Activated CD4-positive, alpha-beta memory T cell treated with anti-CD3 and anti-CD28 coated beads, Interleukin-2, amount 10 ng/mL, durations not matched to agents 7 days and 5 days (primary cell): ENCODE measurements at places on chromosomes 13 and 19.

DNA sequence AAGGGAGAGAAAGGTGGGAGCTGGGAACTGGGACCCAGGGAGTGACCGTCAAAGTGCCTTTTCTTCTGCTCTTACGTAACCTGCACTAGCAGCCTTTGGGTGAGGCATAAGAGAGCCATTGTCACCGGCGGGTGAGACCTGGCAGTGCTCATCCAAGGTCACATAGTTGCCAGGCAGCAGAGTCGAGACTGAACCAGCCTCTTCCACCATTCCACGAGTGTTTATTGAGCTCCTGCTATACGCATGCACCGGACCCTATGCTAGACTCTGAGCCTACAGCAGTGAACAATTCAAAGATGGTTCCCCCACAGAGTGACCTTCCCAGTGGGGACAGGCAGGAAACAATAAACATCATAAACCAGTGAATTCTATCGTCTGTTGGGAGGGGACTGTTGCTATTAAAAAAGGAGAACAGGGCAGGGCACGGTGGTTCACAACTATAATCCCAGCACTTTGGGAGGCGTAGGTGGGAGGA lies 18.6 kb upstream of the STRN4 start:
- H3K4me3 ChIP-seq: no peak overlapping the region
- H3K36me3 ChIP-seq: no peaks in the 10 kb centered on the region
- H3K27me3 ChIP-seq: no peaks in the 10 kb centered on the region
- no peak for DNase-seq

- peaks cover 3% of the 10 kb centered on the region for H3K36me3 ChIP-seq
- no peak for DNase-seq
- no peaks in the 10 kb centered on the region for H3K4me1 ChIP-seq
- no peak overlapping the region for H3K4me3 ChIP-seq
Observed at GRCh38 chr13:41767801-41768200, 193.1 kb downstream of the VWA8 start.

DNA sequence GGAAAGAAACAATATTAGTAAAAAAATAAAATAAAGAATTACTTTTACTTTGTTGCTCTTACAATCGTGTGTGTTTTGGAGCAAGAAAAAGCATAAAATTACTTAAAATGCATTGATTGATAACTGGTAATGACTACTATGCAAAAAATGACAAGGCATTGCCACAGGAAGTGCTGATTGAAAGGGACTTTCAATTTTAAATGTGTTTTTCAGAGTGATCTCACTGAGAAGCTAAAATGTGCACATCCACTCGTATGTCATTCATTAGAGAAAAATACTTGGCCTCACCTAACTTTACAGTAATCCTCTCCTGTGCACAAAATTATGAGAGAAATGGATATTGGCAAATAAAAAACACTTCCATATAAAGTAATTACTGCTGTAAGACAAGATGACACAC lies 934.9 kb downstream of the SLITRK6 start:
- no peak for DNase-seq
- no peak overlapping the region for H3K4me3 ChIP-seq
- H3K27me3 ChIP-seq: no peaks in the 10 kb centered on the region
- H3K4me1 ChIP-seq: no peaks in the 10 kb centered on the region
- no peaks in the 10 kb centered on the region for H3K36me3 ChIP-seq
- no peak overlapping the region for H3K27ac ChIP-seq

- H3K4me1 ChIP-seq: peaks cover 18% of the 10 kb centered on the region
- no peaks in the 10 kb centered on the region for H3K27me3 ChIP-seq
- H3K36me3 ChIP-seq: peaks cover 47% of the 10 kb centered on the region
- H3K4me3 ChIP-seq: no peak overlapping the region
Observed at GRCh38 chr13:48333976-48334375, 30.4 kb downstream of the RB1 start.

GRCh38 chr13:93037780-93038179 lies 188.8 kb upstream of the GPC6 start:
- no peaks in the 10 kb centered on the region for H3K27me3 ChIP-seq
- H3K27ac ChIP-seq: no peak overlapping the region
- no peaks in the 10 kb centered on the region for H3K36me3 ChIP-seq
- no peak for DNase-seq
- no peak overlapping the region for H3K4me3 ChIP-seq

GRCh38 chr19:20482721-20483120 lies 82.9 kb downstream of the ZNF737 start:
- peak; percentile 18 for DNase-seq
- no peak overlapping the region for H3K4me3 ChIP-seq
- no peaks in the 10 kb centered on the region for H3K27me3 ChIP-seq
- H3K27ac ChIP-seq: no peak overlapping the region

GRCh38 chr19:7000333-7000732 lies 20.9 kb downstream of the MBD3L2B start:
- no peaks in the 10 kb centered on the region for H3K36me3 ChIP-seq
- H3K4me3 ChIP-seq: no peak overlapping the region
- H3K27me3 ChIP-seq: no peaks in the 10 kb centered on the region
- H3K4me1 ChIP-seq: peaks cover 7% of the 10 kb centered on the region
- no peak for DNase-seq

DNA sequence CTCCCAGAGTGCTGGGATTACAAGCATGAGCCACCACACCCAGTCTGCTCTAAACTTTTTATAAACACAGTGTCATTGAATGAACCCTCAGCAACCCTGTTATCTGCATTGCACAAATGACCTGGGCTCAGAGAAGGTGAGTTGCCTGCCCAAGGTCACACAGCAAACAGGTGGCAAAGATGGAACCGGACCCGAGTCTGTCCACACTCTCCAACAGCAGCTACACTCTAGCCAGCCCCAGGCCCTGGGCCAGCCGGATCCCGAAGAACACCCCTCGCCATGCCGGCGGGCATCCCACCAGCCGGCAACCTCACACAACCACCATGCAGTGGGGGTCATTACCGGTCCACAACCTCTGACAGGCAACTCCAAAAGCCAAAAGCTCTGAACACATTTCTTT lies 14.5 kb downstream of the ERCC2 start:
- no peak for DNase-seq
- no peaks in the 10 kb centered on the region for H3K27me3 ChIP-seq
- H3K36me3 ChIP-seq: peaks cover 21% of the 10 kb centered on the region

DNA sequence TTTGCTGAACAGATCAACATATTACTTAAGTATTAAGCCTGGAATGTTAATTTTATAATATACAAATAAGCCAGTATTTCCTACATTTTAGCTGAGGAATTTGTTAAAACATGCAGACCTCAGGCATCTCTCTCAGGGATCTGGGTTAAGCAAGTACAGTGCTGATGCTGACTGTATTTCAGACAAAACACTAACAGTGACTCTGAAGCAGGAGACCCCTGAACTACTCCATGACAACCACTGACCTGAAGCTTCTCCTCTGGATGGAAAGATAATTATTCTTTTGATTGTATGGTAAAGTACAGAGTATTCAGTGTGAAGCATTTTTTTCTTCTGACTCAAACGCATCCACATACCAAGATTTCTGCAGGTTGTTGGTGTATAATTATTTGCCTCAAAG lies 680.8 kb downstream of the LIG4 start:
- H3K27me3 ChIP-seq: no peaks in the 10 kb centered on the region
- no peaks in the 10 kb centered on the region for H3K36me3 ChIP-seq
- no peaks in the 10 kb centered on the region for H3K4me1 ChIP-seq
- H3K4me3 ChIP-seq: no peak overlapping the region
- no peak for DNase-seq

DNA sequence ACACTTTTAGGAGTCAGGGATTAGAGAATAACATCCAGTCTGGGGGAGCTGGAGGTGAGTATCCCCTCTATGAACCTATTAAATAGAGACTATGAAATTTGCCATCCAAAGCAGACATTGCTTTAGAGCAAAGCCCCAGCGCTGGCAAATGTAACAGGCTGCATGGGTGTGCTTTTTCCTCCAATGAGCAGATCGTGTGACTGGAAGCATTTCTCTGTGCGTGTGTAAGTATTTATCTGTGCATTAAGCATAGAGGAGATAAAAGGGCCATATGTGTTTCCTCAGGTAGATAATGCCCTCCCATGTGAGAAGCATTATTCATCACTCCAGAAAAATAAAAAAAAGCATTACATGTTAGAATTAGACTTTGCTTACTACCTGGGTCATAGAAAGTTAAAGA lies 924 bp downstream of the TNFSF13B start:
- no peaks in the 10 kb centered on the region for H3K36me3 ChIP-seq
- H3K27ac ChIP-seq: peak overlapping the region; percentile 82
- peaks cover 36% of the 10 kb centered on the region for H3K4me1 ChIP-seq
- no peaks in the 10 kb centered on the region for H3K27me3 ChIP-seq

DNA sequence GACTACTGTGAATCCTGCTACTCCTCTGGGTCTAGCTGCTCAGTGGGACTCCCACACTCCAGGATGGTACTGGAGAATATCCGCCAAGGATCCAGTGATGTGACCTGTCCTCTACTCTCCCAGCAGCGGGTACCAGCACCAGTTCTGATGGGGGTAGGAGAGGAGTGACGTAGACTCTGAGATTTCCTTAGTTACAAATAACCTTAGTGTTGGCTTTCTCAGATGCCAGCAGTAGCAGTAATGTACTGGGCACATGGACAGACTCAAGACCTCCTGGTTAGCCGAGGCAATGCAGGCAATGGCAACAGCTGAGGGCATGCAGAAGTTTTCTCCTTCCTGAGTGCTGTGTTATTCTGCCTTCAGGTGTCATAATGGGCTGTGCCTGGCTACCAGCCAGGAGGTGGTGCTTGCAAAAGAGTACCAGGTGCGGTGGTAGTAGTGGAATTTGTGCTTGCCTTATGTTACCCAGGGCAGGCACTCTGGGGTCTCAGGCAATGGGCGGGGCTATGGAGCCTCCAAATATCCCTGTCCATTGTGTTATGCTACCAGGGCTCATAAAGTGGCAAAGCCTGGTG lies 105.3 kb upstream of the KLF5 start:
- no peak for DNase-seq
- no peak overlapping the region for H3K27ac ChIP-seq
- H3K4me1 ChIP-seq: no peaks in the 10 kb centered on the region
- peaks cover 17% of the 10 kb centered on the region for H3K36me3 ChIP-seq

DNA sequence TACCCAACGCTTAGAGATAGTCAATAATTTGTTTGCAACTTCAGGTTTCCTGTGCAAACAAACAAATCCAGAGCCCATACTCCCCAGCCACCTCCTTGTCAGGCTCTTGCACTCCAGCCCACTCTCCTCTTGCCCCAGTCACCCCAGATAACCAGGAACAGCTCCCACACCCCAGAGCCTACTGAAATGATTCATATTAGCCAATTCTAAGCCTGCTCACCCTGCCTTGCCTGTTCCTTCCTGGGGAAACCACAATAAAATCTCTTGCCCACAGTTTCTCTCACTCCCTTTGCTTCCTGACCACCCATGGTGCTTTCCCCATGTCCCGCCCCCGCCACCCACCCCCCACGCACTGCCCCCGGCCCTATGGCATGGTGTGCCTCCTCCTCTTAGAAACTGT lies 3.8 kb upstream of the ACTL9 start:
- H3K36me3 ChIP-seq: peaks cover 8% of the 10 kb centered on the region
- peak; percentile 64 for DNase-seq
- H3K4me3 ChIP-seq: peak overlapping the region; percentile 65

- H3K27me3 ChIP-seq: no peaks in the 10 kb centered on the region
- H3K4me1 ChIP-seq: no peaks in the 10 kb centered on the region
- no peak overlapping the region for H3K27ac ChIP-seq
- H3K4me3 ChIP-seq: no peak overlapping the region
- DNase-seq: no peak
- no peaks in the 10 kb centered on the region for H3K36me3 ChIP-seq
Observed at GRCh38 chr13:65999411-65999810, 1230.7 kb downstream of the PCDH9 start.

DNA sequence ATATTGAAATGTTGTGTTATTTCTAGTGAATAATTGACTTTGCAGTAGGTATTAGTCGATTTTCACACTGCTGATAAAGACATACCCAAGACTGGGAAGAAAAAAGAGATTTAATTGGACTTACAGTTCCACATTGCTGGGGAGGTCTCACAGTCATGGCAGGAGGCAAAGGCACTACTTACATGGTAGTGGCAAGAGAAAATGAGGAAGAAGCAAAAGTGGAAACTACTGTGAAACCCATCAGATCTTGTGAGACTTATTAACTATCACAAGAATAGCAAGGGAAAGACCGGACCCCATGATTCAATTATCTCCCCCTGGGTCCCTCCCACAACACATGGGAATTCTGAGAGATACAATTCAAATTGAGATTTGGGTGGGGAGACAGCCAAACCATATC lies 9.9 kb upstream of the C5AR2 start:
- DNase-seq: no peak
- no peak overlapping the region for H3K4me3 ChIP-seq

DNA sequence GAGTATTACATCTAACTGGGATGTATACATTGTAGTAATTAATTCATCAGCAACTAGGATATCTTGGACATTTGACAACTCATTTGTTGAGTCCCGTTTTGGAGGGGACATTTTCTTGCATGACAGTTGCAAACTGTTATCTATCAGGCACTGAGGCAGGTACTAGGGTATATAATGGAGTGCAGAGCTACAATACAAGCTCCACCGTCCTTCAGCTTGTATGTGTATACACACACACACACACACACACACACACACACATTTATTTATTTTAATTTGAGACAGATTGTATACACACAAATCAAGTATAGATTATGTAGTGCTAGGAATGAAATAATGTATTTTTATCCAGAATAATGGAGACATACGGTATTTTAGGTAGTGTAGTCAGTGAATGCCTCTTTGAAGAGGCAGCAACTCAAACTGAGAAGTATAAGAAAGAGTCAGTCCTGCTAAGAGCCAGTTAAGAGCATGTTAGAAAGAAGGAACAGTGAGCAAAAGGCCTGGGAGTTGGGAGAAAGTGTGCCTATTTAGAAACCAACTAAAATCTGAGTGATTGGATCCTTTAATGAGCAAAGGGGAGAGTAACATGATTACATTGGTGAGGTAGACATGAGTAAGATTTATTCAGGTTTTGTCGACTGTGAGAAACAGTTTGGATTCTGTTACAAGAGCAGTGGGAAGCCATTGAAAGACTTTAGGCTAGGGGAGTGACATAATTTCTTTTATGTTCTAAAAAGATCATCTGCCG lies 74.5 kb downstream of the NBEA start:
- H3K27me3 ChIP-seq: no peaks in the 10 kb centered on the region
- no peaks in the 10 kb centered on the region for H3K36me3 ChIP-seq
- H3K27ac ChIP-seq: no peak overlapping the region
- no peak overlapping the region for H3K4me3 ChIP-seq
- DNase-seq: no peak

DNA sequence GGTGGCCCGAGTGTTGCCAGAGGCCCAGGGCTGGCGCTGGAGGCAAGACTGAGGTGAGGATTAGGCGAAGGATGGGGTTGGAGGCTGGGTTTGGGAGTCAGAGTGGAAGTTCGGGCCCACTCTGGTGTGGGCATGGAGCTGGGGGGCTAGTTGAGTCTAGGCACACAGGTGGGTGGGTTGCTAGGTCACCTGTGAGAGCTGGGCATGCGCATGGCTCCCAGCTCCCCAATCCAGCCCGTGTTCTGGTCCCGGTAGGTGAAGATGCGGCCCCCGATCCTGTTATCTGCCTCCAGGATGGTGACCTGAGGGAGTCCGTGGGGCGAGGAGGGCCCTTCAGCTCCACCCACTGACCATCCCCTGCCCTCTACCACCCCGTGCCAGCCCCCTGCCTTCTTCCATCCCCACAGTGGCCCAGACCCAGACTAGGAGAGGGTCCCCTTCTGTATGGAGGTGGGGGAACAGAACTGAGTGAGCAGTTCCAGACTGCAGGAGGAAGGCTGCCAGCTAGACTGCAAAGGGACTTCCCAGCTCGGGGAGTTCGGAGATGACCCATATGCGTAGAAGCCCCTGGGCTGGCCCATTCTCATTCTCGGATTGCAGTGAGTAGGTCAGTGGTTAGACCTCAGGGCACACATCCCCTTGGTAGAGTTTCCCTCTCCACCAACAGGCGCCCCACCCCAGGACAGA lies 1.7 kb downstream of the IL4I1 start:
- DNase-seq: peak; percentile 40
- H3K4me3 ChIP-seq: peak overlapping the region; percentile 80
- H3K27me3 ChIP-seq: no peaks in the 10 kb centered on the region
- H3K36me3 ChIP-seq: peaks cover 6% of the 10 kb centered on the region
